Psoas muscle (tissue), 8 donors: ENCODE measurements at places on chromosomes 4 and X. TPM values are rescaled to one million over a fixed set of nuclear protein-coding genes. Genes with fewer than 3 reads are reported as not detected.

Gene KLF8
- 0.99 TPM for polyA plus RNA-seq

Gene GPM6B
- polyA plus RNA-seq, result 3.0 TPM

Gene PLP2
- 113 TPM for polyA plus RNA-seq

Gene ADH1A
- polyA plus RNA-seq, result not detected

Gene PCDH10
- 0.01 TPM for polyA plus RNA-seq

Gene VCX3B
- polyA plus RNA-seq, result not detected

DNA sequence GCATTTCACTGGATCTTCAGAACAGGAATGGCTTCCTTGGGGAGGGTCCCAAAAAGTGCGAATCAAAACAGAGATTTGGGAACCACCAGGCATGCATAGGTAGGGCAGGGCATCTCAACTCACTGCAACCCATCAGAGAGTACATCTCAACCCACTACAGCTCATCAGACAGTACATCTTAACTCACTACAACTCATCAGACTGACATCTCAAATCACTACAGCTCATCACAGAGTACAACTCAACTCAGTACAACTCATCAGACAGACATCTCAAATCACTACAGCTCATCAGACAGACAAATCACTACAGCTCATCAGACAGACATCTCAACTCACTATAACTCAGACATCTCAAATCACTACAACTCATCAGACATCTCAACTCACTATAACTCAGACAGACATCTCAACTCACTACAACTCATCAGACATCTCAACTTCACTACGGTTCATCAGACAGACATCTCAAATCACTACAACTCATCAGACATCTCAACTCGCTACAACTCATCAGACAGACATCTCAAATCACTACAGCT, 47.5 kb upstream of the CLDN34 start:
- DNase-seq, result no peak

- DNase-seq, result no peak
Measured at GRCh38 chrX:151981129-151981528, 6.7 kb upstream of the GABRE start.

DNA sequence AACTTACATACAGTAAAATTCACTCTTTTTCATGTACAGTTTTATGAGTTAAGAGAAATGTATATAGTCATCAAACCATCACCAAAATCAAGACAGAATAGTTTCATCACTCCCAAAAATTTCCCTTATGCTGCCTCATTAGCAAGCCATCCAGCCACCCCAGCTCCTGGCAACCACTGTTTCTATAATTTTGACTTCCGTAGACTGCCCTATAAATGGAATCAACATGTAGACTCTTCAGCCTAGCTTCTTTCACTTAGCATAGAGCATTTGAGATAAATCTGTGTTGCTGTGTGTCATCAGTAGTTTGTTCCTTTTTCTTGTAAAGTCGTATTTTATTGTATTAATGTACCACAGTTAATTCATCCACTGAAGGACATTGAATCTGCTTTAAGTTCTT, 23.2 kb downstream of the HDX start:
- DNase-seq, result no peak

- DNase-seq, result no peak
Measured at GRCh38 chr4:60805500-60806313, 394.4 kb upstream of the ADGRL3 start.

- DNase-seq, result no peak
Measured at GRCh38 chr4:89331686-89332544, 24.3 kb upstream of the GPRIN3 start.

GRCh38 chrX:34404386-34405070, 252.6 kb downstream of the TMEM47 start:
- DNase-seq, result no peak
